ENCODE measurements at places on chromosomes 16 and 17.

- peak; percentile 83 for DNase-seq
Observed at GRCh38 chr17:7915179-7915610, 894 bp downstream of the RNF227 start.

- DNase-seq = no peak
Observed at GRCh38 chr17:65662196-65662595, 100.7 kb upstream of the AXIN2 start.

- no peak for DNase-seq
Observed at GRCh38 chr17:64679710-64680216, 17.7 kb upstream of the SMURF2 start.

DNA sequence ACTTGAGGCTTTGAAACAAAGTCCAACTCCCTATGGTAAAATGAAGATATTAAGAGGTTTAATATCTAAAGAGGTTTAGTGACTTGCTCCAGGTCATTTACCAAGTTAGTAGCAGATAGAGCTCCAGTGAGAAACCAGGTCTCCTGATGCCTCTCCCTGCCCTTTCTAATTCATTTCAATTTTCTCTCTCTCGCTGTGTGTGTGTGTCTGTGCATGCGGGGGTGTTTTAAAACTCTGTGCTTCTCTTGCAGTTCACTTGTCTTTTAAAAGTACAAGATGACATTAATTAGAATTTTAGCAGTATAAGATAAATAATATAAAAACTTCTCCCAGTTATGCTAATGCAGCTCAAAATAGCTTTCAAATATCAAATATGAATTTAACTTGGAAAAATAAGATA, 8.2 kb upstream of the ZP2 start:
- no peak for DNase-seq

GRCh38 chr17:30505868-30506417, 28.7 kb downstream of the GOSR1 start:
- no peak for DNase-seq

DNA sequence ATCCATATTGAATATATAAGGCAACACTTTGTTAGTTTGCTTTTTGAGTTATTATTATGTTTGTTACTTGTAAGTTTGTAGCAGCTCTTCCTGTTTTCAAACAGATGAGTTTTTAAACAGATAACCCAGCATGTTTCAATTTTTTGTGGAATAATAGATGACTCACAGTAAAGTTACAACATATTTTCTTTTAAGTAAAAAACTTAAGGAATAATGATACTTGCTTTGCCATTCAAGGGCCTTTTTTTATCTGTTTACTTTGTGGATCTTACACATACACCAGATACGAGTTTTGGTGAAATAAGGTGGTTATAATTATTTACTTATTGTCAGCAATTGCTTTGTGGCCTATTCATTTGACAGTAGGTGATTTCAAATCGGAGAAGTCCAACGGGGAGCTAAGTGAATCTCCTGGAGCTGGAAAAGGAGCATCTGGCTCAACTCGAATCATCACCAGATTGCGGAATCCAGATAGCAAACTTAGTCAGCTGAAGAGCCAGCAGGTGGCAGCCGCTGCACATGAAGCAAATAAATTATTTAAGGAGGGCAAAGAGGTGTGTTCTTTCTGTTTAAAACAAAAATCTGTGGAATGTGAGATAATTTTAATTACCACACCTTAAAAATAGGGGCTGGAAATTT, 66.3 kb downstream of the BPTF start:
- no peak for DNase-seq

DNA sequence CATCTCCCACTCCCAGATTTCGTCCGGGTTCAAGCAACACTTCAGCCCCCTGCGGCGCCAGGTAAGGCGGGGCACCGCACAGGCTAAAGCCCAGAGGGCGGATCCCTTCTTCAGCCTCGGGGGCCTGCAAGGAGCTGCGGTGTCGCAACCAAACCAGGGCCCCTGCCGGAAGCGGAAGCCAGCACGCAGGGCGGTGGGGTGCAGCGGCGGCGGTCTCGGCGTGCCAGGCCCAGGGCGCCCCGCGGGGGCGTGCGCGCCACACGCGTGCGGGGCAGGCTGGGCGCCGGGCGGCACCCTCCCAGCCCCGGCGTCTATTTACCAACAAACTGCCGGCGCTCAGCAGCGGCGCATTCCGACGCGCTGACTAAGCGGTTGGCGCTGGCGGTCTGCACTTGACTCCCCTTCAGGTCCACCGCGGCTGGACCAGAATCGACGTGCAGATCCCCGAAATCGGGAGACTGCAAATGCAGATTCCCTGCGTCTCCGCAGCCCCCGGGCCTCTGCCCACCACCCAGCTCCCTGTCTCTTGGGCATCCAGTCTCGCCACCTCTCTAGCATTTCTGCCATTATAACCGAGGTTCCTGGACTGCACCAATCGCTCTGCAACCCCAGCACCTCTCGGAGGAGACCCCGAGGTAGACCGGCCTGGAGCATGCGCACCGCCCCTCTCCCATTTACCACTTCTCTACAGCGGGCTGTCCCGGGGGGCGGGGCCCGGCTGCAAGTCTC, 421 bp upstream of the DLX4 start:
- DNase-seq = no peak

DNA sequence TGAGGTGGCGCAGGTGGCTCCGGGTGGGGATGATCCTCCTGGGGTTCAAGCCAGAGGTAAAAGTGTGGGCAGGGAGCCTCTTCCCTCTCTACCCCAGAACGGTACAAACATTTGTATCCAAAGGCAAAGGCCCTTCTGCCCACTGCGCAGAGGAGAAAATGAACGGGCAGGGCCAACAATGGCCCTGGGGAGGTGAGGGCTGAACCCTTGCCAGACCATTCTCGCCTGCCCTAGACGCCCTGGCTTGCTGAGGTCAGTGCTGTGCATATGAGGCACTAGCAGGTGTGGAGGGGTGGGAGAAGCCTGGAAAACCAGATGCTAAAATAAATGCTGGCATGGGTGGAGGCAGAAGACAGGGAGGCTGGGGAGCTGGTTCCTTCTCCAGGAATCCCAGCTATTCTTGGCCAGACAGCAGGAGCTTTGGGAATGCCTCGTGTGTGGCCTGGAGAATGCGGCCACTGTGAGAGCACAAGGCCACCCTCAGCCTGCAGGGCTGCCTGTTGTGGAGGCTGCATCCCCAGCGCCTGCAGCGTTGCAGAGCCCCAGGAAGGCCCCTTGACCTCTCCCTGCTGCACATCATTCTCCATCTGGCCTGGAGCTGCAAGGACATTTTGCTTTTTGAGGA, 4.5 kb downstream of the C17orf50 start:
- DNase-seq = no peak

DNA sequence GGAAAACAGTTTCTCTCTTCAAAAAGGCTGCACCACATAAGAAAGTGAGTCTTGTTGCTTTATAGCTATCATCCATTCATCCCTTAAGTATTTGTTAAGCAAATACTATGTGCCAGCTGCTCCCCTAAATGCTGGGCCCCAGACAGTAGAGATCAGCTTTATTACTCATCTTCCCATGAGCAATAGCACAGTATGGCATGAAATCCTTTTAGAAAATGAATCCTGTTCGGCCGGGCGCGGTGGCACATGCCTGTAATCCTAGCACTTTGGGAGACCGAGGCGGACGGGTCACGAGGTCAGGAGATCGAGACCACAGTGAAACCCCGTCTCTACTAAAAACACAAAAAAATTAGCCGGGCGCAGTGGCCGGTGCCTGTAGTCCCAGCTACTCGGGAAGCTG, 99.5 kb downstream of the MYO1D start:
- DNase-seq = no peak

- no peak for DNase-seq
Observed at GRCh38 chr16:15051387-15051951, 4.4 kb downstream of the NTAN1 start.

DNA sequence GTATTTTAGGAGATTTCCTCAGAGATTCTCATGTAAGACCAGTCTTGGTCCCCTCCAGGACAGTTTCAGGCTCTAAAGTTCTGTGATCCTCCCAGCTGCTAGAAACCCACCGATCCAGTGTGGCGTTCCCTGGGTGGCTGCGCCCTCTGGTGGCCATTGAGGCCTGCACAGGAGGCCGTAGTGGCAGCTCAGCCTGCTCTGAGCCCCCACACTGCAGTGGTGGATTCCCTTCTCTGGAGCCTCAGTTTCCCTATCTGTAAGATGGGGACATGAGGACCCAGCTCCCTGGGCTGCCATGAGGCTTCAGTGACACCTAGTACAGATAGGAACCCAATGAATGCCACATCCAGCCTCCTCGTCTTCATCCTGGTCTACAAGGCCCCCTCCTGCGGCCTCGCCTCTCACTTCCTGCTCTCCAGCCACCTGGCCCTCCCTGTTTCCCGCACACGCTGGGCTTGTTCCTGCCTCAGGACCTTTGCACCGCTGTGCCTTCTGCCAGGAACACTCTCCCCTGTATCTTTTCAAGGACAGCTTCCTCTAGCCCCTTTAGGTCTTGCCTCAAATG, 16.5 kb downstream of the CCDC102A start:
- peak; percentile 31 for DNase-seq

- no peak for DNase-seq
Observed at GRCh38 chr16:69329369-69330285, 761 bp downstream of the PDF start.

- DNase-seq = no peak
Observed at GRCh38 chr16:30494709-30495108, 22.2 kb downstream of the ITGAL start.

DNA sequence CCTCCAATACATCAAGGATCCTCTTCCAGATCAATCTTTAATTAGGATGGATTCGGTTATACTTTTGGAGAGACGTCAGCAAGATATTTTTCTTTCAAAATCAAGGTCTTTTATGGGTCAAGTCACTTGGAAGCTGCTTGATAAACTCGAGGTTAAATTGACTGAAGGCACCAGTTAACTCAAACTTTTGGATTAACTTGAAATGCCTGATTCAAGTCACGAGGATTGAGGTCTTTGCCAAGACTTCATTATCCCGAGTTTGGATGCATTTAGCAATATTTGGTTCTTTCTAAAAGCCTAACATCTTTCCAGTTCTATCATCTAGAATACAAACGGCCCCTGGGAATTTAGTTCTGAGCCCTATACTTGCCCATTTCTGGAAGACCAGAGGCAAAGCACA, 82.9 kb downstream of the MYH11 start:
- no peak for DNase-seq

- no peak for DNase-seq
Observed at GRCh38 chr17:692116-692515, 22.5 kb downstream of the VPS53 start.

DNA sequence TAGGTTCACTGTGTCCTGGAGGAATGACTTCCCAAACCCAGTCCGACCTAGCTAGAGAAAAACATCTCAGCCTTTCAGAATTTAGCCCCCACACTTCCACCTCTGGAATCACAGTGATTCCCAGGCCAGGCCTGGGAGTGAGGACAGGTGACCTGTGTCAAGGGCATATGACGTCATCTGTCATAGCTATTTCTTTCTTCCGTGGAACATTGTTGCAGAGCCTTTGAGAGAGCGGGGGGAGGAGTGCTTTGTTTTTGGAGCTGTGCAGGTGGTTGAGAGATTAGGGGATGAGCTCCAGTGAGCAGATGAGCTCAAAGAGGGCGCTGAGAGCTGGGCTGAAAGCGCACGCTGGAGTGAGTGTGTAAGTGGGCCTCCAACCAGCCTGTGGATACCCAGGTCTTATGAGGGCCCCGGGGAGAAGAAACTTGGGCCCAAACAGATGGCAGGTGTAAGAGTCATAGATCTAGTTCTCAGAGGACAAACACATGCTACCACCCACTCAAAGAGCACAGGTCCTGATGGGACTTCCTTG, 344.8 kb downstream of the SNX29 start:
- DNase-seq = no peak

- no peak for DNase-seq
Observed at GRCh38 chr17:80218391-80218790, 1.7 kb downstream of the SGSH start.

DNA sequence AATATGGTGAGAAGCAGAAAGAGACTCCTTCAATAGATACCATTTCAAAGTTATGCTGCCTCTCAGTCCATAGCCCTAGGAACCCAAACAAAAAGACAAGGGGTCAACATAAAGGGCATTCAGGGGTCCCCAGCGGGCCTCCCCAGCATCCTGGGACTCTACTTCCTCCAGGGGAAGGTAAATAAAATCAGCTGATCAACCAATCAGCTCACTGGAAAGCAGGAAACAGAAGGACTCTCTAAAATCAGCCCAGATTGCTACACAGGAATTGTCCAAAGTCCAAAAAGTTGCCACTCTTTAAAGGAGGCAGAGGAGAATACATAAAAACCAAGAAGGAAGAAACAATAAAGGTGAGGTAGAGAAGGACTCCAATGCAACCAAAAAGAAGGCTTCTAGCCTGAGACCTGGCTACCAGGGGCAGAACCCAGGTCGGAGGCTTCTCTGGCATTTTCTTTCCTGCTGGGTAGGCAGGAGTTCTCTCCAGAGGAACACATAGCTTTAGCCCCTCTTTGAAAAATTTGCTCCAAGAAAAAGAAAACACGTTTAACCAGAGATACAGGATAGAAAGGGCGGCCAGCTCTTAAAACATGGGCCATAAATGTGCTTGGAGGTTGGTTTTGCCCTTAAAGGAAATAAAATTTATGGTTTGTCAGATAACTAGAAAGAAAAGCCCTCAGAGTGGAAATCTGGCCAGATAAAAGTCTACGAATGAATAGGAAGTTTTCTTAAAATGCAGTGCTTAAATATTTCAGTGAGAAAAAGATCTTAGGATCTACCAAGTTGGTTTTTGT, 404.6 kb downstream of the SOX9 start:
- no peak for DNase-seq

DNA sequence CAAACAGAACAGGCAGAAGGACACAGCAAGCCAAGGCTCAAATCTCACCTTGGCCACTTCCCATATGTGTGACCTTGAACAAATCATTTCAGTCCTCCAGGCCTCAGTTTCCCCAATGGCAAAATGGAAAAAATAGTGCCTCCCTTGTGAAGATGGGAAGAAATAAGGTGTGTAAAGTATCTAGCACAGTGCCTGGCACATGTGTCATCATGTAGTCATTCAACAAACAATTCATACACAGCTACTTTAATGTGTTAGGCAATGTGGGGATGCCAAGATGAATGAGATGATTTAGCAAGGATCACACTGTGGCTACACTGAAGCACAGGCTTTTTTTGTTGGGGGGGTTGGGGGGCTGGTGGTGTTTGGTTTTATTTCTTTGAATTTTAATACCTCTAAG, 13.3 kb downstream of the SRCIN1 start:
- no peak for DNase-seq

GRCh38 chr17:80615376-80615775, 70.7 kb downstream of the RPTOR start:
- DNase-seq = no peak

DNA sequence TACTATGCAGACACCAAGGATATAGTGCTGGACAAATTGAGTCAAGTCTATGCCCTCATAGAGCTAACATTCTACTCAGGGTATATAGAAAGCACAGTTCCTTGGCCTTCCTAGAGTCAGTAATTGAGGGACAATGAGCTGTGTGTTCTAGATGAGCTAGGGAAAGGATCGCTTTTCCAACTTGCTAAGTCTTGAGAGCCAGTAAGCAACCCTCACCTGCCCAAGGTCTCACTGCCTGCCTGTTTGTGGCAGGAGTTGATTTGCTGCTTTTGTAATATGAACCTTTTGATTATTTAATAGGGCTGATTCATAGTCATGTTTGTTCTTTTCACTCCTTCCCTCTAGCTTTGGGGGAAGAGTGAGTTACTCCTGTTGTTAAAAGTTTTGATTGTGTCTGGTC, 6.5 kb downstream of the DDX42 start:
- no peak for DNase-seq

GRCh38 chr16:83887080-83887479, 11.8 kb upstream of the MLYCD start:
- peak; percentile 72 for DNase-seq

GRCh38 chr17:51563961-51564360, 303.6 kb downstream of the UTP18 start:
- no peak for DNase-seq

All from amygdala (tissue), 56 donors.